ENCODE measurements at places on chromosomes 4 and X.
A peak's percentile ranks its signal among the peaks of the same experiment; 100 is the strongest.

DNA sequence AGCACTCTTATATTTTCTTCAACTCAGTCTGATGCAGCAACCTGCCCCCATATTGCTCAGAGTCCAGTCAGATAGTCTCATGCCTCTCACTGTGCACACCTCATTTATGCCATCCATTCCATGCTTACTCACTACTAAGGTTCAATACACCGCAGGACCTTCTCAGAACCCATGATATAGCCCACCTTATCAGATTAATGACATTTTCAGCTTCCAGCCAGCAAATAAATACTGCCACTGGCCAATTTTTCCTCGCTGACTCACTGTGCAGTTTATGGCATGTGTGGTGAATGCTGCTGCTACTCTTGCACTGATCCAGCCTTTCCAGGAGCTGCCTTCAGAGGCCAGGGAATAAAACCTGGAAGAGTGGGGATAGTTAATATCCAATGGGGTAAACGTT, 380.6 kb upstream of the SPOCK3 start:
- no peak for DNase-seq

- DNase-seq = no peak
Measured at GRCh38 chr4:12211636-12212035, 782.9 kb upstream of the HS3ST1 start.

DNA sequence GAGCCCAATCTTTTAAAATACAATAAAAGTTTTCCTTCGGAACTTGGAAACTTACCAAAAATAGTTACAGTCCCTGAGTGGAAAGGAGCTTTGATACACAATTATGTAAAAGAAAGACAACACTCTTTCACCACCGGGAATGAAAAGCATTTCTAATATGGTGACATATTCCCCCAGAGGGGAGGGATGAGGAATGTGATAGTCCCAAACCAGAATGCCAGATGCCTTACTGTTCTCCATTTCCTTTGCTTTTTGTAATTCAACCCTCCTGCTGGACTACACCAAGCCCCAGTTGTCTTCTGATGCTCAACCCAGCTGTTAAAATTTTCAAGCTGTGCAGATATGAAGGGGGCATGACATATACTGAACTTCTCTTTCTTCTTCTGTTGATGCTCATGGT, 4.1 kb downstream of the PRIMPOL start:
- DNase-seq = no peak

GRCh38 chr4:92091335-92091734, 212.4 kb upstream of the GRID2 start:
- DNase-seq = no peak

- no peak for DNase-seq
Measured at GRCh38 chr4:138389976-138390685, 148.0 kb upstream of the SLC7A11 start.

- no peak for DNase-seq
Measured at GRCh38 chr4:181427076-181427475, 816.1 kb upstream of the TENM3 start.

DNA sequence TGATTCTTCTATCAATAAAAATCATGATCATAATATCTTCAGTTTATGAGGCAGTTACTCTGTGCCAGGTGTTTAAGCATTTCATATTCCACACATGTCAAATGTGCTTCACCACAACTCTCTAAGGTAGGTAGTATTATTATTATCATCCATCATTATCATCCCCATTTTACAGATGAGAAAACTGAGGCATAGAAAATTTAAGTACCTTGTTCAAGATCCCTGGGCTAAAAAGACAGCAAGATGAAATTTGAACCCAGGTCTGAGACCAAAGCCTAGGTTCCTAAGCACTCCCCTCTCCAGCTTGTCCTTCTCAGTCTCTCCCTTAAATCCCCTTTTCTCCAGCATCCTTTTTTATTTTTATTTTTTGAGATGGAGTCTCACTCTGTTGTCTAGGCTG, 33.4 kb downstream of the SEPTIN6 start:
- DNase-seq = no peak

GRCh38 chr4:117996891-117997290, 37.4 kb upstream of the NDST3 start:
- no peak for DNase-seq

DNA sequence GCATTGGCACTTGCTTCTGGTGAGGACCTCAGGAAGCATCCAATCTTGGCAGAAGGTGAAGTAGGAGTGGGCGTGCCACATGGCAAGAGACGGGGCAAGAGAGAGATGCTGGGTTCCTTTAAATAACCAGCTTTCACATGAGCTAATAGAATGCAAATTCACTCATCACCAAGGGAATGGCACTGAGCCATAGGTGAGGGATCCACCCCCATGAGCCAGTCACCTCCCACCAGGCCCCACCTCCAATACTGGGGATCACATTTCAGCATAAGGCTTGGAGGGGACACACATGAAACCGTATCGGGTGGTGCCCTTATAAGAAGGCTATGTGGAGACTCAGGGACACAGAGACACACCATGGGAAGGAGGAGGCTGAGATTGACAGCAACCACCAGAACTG, 140.0 kb upstream of the MSX1 start:
- DNase-seq = no peak

GRCh38 chr4:167290678-167291077, 56.4 kb upstream of the SPOCK3 start:
- no peak for DNase-seq

- no peak for DNase-seq
Measured at GRCh38 chr4:134624365-134624764, 422.8 kb upstream of the PABPC4L start.

DNA sequence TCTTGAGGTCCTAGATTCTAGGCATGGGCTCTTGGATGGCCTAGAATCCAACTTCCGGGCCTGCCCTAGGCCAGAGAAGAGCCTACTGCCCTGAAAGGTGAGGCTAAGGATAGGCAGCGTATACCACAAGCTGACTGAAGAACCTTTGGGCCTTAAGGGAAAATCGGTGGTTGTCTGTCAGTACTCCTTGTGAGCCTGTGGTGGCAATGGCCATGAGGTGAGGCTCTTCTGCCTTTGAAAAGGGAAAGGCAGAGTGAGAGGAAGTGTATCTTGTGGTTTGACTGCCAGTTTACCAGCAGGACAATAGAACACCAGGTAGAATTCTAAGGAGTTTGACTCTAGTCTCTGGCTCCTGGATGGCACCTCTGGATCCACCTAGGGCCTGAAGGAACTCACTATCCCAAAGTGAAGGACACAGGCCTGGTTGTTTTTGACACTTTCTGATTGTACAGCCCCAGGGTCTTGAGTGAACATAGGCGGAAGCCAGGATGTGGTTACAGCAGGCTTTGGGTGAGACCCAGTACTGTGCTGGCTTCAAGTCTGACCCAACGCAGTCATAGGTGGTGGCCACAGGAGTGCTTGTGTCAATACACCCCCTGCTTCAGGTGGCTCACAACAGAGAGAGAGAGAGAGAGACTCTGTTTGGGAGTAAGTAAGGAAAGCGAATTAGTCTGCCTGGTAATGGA, 20.9 kb downstream of the ITIH6 start:
- no peak for DNase-seq

DNA sequence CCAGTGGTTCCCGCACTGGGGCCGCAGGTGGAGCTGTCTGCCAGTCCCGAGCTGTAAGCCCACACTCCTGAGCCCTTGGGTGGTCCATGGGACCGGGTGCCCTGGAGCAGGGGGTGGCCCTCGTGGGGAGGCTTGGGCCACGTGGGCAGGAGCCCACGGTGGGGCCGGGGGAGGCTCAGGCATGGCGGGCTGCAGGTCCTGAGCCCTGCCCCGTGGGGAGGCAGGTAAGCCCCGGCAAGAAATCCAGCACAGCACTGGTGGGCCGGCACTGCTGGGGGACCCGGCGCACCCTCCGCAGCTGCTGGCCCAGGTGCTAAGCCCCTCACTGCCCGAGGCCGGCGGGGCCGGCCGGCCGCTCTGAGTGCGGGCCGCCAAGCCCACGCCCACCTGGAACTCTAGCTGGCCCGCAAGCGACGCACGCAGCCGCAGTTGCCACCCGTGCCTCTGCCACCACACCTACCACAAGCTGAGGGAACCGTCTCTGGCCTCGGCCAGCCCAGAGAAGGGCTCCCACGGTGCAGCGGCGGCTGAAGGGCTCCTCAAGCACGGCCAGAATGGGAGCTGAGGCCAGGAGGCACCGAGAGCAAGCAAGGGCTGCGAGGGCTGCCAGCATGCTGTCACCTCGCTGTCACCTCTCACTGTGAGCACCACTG, 2.0 kb upstream of the METAP1 start:
- DNase-seq = no peak

DNA sequence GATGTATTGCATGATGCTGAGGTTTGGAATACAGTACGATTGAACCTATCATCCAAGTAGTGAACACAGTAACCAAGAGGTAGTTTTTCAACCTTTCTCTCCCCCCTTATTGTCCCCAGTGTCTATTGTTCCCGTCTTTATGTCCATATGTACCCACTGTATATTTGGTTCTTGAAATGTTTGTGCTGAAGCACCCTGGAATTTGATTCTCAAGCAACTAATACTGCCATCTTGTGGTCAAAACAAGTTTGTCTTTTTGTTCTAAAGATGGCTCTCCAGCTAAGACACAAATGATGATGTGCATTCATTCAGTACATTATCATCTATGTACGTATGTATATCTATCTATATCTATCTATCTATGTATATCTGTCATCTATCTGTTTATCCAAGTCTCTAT, 33.5 kb upstream of the DCX start:
- DNase-seq = peak; percentile 64

DNA sequence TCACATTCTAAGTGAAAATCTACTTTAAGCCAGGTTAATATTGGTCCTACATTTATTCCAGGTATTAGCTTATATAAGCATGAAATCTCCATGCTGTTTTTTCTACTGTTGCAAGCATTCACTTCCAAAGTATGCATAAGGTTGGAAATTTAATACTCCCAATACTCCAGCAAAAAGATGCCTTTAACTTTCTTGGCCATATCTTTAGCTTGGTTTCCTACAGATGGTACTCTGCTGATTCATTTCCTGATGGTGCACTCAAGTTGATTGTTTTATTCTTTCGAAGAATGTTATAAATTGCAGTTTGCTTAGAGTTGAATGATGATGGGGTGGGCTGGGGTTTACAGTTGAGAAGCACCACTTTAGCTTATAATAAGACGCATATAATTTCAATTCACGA, 330.2 kb downstream of the PTTG2 start:
- DNase-seq = no peak

GRCh38 chrX:31070057-31070468, 1.8 kb downstream of the FTHL17 start:
- no peak for DNase-seq

DNA sequence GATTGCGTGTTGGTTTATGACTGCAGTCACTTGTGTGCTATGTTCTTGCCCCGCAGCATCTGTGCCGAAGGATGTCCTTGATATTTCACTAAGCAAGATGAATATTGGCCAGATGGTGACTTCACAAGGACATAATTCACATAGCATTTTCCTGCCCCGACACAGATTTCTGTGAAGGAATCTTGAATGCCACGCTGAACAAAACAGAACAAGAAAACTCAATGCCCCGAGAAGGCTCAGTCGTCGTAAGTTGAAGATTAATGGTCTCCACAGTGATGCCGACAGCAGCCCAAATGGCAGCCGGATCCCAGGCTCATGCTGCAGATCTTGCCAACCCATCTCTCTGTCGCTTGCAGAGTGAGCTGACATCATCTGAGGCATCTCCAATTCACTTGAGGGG, 145.9 kb downstream of the CPEB2 start:
- DNase-seq = no peak

- no peak for DNase-seq
Measured at GRCh38 chr4:7062816-7063215, 5.0 kb downstream of the GRPEL1 start.

- no peak for DNase-seq
Measured at GRCh38 chr4:155772459-155773195, 13.8 kb downstream of the GUCY1B1 start.

- DNase-seq = no peak
Measured at GRCh38 chr4:150680651-150681050, 98.7 kb downstream of the MAB21L2 start.

Measured in NCI-H774 (cell line).